ENCODE measurements at places on chromosomes 12 and 14. TPM values are rescaled to one million over a fixed set of nuclear protein-coding genes. Genes with fewer than 3 reads are reported as not detected.

The ADAMTS20 gene
- total RNA-seq: not detected

The MGAT4C gene
- total RNA-seq: not detected

The TSPAN19 gene
- total RNA-seq: not detected

The KRT75 gene
- not detected for total RNA-seq

The TSHR gene
- total RNA-seq: 4.9 TPM

The COL2A1 gene
- total RNA-seq: not detected

The TTC7B gene
- 0.51 TPM for total RNA-seq

The TPH2 gene
- not detected for total RNA-seq

The PTPRO gene
- 0.23 TPM for total RNA-seq

The LBHD2 gene
- total RNA-seq: not detected

The KRT72 gene
- total RNA-seq: not detected

The CAPZA3 gene
- total RNA-seq: not detected

The GPHB5 gene
- not detected for total RNA-seq

The TEX52 gene
- 0.29 TPM for total RNA-seq

The PYGL gene
- 3.3 TPM for total RNA-seq

The RERG gene
- total RNA-seq: not detected

The PRR4 gene
- not detected for total RNA-seq

The CKB gene
- 3.0 TPM for total RNA-seq

The MRPL52 gene
- 164 TPM for total RNA-seq

The GSG1 gene
- total RNA-seq: not detected

The KRT77 gene
- not detected for total RNA-seq

The BCL7A gene
- total RNA-seq: 100 TPM

The FAM186B gene
- 2.8 TPM for total RNA-seq

Measured in OCI-LY7 (cell line).